ENCODE measurements at places on chromosomes 7 and 10. TPM values are rescaled to one million over a fixed set of nuclear protein-coding genes. Genes with fewer than 3 reads are reported as not detected.

ZNF467 gene
- total RNA-seq = 4.1 TPM

HEPACAM2 gene
- not detected for total RNA-seq

APBB1IP gene
- total RNA-seq = 44.5 TPM

LHFPL3 gene
- not detected for total RNA-seq

C7orf33 gene
- total RNA-seq = not detected

ASL gene
- total RNA-seq = 11.2 TPM

TACC2 gene
- not detected for total RNA-seq

SLC16A9 gene
- not detected for total RNA-seq

KIAA1549 gene
- total RNA-seq = not detected

Data from CD4-positive, alpha-beta T cell (primary cell).